ENCODE measurements at places on chromosomes 7 and 10. TPM values are rescaled to one million over a fixed set of nuclear protein-coding genes. Genes with fewer than 3 reads are reported as not detected.

Gene OR13A1
- polyA plus RNA-seq: 0.04 TPM

Gene ITIH2
- not detected for polyA plus RNA-seq

DNA sequence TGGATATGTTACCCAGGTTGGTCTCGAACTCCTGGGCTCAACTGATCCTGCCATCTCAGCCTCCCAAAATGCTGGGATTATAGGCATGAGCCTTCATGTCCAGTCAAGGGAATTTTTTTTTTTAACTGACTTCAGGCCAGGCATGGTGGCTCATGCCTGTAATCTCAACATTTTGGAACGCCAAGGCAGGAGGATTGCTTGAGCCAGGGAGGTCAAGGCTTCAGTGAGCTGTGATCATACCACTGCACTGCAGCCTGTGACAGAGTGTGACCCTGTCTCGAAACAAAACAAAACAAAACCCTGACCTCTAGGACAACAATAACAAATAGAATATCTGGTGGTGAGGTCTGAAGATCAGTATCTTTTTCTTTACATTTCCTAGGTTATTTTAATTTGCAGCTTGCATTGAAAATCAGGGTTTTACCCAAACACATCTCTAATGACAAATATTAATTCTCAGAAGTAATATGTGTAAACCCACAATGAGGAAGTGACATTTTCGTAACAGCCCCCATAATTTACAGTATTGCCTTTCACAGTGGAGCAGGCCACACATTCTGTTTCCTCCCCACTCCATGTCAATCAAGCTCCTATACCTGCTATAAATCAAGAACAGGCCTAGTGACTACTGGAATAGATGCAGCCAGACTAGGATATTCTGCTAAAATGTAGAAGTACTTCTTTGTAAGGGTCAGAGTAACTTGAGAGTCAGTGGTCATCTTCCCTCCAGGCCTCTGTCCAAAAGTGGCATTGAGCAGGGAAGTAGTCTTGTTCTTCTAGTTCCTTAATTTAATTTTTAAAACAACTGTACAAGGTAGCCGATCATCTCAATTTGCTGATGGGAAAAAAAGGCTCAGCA, 43.3 kb upstream of the ECHDC3 start:
- no peak for DNase-seq

DNA sequence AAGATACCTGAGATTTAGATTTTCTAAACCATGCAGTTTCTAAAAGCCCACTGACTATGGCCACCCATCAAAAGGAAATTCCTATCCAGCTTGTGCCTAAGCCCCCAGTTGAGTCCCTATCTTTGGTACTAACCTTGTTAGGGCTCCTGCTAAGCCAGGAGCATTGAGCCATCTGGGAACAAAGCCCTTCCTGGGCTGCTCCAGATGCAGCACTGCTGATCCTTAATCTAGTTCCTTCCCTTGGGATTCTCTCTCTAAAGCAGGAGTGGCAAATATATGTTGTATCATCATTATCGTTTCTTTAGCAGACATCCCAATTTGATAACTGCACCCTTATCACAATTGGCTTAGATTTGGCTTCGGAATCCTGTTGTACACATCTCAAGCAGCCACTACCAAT, 24.7 kb upstream of the PDLIM1 start:
- no peak for DNase-seq

- DNase-seq: no peak
These were observed 591.6 kb downstream of the REEP3 start for GRCh38 chr10:64112701-64113355.

All from heart right ventricle (tissue), 16 donors.